ENCODE measurements at places on chromosomes 2 and 18.

DNA sequence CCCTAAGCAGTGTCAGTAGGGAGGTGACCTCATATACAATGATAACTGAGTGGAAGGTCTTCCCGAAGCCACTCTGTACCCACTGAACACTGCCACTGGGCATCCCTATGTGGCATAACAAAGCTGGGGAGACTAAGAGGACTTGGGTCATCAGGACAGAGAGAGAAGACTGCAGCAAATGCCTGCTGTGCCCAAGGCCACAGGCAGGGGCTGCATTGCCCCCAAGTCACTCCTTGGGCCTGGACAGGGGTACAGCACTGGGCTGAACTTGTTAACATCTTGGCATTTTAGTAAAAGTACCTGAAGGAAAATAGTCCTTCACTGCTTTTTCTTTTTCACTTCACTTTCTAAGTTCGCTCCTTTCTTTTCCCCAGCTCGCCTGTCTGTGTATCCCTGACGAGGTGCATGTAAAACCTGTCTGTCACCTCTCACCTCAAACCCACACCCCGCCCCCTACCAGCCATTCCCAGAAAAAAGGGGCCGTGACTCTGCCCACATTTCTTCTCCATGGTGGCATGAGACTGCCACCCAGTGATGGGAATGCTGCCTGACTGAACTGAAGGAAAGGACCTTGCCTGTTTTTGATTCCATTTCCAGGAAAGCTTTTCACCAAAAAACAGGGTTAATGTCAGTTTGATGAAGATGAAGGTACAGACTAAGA lies 62.9 kb downstream of the MTHFD2 start:
- no peak for ATAC-seq

- ATAC-seq = no peak
Measured at GRCh38 chr2:127469974-127470373, 51.7 kb downstream of the PROC start.

- ATAC-seq = no peak
Measured at GRCh38 chr2:39781697-39782096, 2.6 kb upstream of the THUMPD2 start.

DNA sequence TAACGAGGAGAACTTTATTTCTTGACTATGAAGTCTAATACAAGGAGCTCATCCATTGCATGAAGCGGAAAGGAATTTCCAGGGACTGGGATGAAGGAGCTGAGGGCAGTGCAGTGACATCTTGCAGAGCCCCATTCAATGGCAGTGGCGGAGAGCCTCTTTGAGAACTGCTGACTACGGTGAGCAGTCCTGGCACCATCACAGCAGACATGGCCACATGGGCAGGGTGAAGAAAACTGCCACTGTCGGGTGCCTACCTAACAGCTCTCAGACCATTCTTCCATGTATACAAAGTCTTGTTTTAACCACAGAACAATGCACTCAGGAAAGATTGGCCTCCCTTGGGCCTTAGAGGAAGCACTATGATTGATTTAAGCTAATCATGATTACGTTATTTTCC lies 506.1 kb upstream of the DCC start:
- no peak for ATAC-seq

GRCh38 chr2:54880428-54880827 lies 157.0 kb downstream of the EML6 start:
- ATAC-seq = no peak

DNA sequence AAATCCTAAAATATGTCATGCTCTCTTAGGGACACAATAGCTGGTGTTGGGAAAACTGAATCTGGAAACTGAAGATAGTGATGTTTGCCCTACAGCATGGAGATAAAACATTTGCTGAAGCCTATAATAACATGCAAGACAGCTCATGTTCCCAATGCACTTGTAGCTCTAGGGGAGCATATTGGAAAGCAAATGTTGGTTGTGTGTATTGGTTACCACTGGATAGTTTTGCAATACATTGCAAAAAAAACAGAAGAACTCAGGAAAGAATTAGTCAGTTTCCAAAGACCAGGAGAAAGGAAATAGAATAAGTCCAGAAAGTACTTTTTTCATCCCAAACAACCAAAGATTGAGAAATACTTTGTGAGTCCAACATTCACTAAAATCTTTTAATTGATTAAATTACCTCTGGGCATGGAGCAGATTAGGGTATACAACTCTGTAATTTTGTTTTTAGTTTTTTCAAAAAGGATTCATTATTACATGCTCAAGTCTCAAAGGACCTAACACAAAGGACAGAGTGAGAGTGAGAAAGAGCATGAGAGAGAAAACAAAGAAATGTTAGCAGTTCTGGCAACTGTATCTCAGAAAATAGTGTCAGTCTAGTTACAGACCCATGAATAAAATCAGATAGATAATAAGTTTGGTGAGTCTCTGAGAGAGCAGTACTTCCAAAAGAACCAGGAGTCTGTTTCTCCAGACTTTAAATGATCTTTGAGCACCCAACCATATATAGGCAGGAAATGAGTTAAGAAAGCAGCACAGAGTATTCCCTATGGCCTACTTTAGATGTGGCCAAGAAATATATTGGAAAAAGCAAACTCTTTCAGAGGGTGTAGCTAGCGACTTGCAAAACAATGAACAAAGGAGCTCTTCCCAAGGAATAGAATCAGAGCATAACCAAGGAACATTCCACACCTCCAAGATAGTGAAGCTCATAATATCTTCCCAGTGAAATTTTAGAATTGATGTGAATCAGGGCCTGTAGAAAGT lies 36.6 kb upstream of the COL3A1 start:
- ATAC-seq = no peak

GRCh38 chr2:190505696-190506095 lies 28.8 kb downstream of the NEMP2 start:
- ATAC-seq = no peak

Measured in activated CD4-positive, CD25-positive, alpha-beta regulatory T cell treated with anti-CD3 and anti-CD28 coated beads, Interleukin-2, amount 50 U/mL, for 24 hours (primary cell).